Immature natural killer cell (primary cell): ENCODE measurements at places on chromosomes 1 and 21. TPM values are rescaled to one million over a fixed set of nuclear protein-coding genes. Genes with fewer than 3 reads are reported as not detected.

GRCh38 chr1:212561501-212561931, 47.0 kb upstream of the ATF3 start:
- DNase-seq = no peak
- H3K4me1 ChIP-seq = peaks cover 16% of the 10 kb centered on the region
- no peaks in the 10 kb centered on the region for H3K36me3 ChIP-seq
- no peak overlapping the region for H3K27ac ChIP-seq

The SLAMF9 gene
- not detected for polyA plus RNA-seq

The KRTAP13-2 gene
- not detected for polyA plus RNA-seq

The F13B gene
- polyA plus RNA-seq = not detected

DNA sequence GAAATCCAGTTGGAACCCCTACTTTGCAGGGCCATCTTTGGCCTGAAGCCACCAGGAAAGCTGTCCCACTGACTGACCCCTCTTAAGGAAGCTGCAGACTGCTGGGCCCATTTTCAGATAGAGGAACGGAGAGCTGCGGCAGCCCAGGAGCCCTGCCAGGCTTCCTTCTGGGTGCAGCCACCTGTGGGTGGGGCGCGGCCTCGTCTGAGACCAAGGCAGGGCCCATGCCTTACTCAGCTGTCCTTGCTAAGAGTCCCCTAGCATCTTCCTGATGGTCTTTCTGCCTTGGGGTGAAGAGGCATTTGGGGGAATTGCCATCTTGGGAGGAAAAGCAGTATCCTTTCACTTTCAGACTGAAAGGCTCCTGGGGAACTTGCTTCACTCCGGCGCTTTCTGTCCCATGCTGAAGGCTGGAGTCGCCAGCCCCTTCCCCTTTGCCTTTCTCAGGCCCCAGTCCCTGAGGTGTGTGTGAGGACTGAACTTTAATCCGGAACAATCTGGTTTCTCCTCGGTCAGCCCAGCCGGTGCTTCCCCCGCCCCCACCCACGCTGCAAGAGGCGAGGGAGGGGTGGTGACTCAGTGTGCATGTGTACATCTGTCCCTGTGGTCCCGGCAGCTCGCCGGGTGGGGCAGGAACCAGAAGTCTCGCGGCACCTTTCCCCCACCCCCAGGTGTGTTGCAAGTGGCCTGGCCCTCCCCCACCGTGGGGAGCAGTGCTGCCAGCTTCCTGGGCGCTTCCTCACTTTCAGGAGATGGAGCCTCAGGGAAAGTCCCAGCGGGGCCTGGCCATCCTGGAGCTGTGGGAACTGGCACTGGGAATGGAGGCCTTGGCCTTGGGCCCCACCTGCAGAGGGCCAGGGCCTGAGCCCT, 5.1 kb downstream of the ZC3H12A start:
- peak overlapping the region; percentile 99 for H3K27ac ChIP-seq
- peak; percentile 77 for DNase-seq
- H3K36me3 ChIP-seq = peaks cover 10% of the 10 kb centered on the region
- peak overlapping the region; percentile 98 for H3K4me3 ChIP-seq
- H3K4me1 ChIP-seq = peaks cover 71% of the 10 kb centered on the region

The ACOT11 gene
- not detected for polyA plus RNA-seq

The SHCBP1L gene
- not detected for polyA plus RNA-seq

The RHCE gene
- polyA plus RNA-seq = not detected

The CHRM3 gene
- polyA plus RNA-seq = not detected

DNA sequence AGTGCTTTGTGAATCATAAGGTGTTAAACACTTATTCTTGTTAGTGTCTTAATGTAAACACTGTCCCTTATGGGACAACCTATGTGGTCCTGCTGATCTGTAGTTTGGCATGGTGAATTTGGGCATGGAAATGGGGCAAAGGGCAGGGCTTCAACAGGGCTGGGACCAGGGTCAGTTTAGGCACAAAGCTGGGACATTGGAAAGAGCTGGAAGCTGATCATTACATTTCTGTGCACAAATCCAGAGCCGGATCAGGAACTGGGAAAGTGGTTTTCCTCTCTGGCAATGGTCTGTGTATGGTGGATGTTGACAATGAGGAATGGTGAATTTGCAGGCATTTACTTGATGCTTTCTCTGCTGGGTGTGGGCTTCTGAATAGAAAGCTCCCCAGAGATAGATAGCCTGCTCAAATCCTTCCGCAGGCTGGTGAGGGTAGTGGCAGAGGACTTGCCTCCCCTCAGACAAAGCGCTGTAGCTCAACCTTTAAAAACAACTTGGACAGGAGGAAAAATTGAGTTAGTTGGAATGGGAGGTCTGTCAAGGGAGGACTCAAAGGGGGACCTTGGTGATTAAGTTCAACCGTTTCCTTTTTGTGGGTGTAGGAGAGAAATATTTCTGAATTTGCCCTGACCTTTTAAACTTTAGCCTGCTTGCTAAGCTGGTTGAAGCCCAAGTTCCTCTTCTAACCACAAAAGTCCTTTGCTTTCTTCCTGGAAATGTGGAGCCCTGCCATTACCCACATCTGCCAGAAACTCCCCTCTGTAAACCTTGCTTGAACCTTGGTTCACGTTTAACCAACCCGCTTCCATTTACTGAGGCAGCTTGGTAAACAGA, 35.3 kb downstream of the HLX start:
- H3K4me1 ChIP-seq = no peaks in the 10 kb centered on the region
- H3K27ac ChIP-seq = no peak overlapping the region
- H3K4me3 ChIP-seq = no peak overlapping the region
- DNase-seq = no peak
- no peaks in the 10 kb centered on the region for H3K36me3 ChIP-seq
- no peaks in the 10 kb centered on the region for H3K27me3 ChIP-seq

The ERI3 gene
- polyA plus RNA-seq = 46.6 TPM

DNA sequence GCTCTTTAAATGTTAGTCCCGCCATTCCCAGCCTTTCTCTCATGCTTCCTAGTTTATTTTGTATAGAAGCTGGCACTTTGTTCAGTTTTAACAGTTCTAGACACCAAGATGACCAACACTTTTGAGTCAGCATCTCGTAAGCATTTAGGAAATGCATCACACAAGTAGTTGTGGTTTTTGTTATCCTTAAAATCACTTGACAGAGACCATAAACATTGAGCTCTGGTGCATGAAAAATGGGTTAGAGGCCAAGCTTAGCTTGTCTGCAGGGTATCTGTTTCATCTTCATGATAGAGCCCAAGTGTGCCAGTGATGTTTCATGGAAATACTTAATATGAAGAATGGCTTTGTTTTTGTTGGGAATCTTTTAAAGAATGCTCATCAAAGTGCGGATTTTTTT, 159.7 kb downstream of the DISP1 start:
- DNase-seq = no peak
- H3K4me3 ChIP-seq = no peak overlapping the region
- H3K27me3 ChIP-seq = peaks cover 2% of the 10 kb centered on the region
- no peak overlapping the region for H3K27ac ChIP-seq

DNA sequence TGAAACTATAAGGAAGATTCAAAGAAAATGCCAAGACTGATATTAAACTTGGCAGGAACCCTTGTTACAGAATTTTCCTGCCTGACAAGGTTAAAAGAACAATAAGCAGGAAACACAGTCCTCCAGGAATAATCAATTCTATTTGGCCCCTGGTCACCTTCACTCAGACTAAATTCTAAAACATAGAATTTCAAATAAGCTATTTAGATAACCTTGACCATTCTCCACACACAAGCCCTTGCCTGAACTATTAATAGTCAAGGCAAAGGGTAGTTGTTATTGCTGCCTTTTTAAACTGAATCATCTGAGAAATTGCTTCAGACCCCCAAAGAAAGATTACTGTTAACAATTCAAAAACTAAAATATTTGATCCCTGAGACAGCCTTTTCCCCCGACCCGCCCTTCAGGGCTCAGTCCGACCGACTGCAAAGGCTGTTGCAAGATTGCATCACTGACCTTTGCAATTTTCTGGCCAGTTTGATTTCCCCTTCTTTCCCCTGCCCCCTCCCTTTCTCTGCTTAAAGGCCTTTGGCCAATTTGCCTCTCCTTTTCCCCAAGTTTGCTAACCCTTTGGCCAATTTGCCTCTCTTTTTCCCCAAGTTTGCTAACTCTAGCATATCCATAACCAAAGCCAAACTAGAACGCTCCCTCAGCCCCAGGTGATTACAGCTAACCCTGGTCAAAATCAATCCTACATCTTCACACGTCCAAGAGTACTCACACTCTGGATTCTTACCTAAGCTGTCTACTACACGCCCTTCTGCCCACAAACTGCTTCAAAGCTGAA, 1.4 kb upstream of the G0S2 start:
- peaks cover 28% of the 10 kb centered on the region for H3K27me3 ChIP-seq
- H3K27ac ChIP-seq = no peak overlapping the region
- H3K36me3 ChIP-seq = no peaks in the 10 kb centered on the region
- H3K4me1 ChIP-seq = peaks cover 15% of the 10 kb centered on the region
- DNase-seq = no peak

DNA sequence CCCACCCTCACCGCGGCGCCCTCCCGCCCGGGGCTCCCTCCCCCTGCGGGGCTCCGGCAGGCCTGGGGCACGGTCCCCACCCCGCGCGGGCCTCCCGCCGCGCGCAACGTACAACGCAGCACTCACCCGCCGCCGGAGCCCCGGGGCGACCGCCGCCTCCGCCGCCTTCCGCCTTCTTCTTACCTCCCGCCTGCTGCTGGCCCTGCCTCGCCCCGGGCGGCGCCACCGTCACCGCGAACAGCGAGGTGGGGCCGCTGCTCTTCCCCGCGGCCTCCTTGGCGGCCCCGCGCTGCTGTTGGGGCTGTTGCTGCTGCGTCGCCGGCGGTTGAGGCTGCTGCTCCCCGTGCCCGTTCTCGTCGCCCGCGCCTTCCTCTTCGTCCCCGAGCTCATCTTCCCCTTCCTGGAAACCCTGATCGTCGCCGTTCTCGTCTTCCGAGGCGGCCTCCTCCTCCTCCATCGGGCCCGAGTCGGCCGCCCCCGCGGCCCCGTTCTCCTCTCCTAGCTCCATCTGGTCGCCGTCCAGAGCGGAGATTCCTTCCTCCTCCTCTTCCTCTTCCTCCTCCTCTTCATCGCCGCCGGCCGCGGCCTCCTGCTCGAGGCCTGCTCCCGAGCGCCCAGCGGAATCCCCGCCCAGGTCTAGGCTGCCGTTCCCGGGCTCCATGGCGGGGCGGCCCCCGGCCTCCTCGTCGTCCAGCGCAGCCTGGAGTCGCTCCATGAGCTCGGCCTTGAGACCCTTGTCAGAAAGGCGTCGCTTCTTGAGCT, 671 bp downstream of the HNRNPU start:
- peaks cover 67% of the 10 kb centered on the region for H3K4me1 ChIP-seq
- H3K27ac ChIP-seq = peak overlapping the region; percentile 95
- H3K27me3 ChIP-seq = peaks cover 30% of the 10 kb centered on the region
- peaks cover 19% of the 10 kb centered on the region for H3K36me3 ChIP-seq

DNA sequence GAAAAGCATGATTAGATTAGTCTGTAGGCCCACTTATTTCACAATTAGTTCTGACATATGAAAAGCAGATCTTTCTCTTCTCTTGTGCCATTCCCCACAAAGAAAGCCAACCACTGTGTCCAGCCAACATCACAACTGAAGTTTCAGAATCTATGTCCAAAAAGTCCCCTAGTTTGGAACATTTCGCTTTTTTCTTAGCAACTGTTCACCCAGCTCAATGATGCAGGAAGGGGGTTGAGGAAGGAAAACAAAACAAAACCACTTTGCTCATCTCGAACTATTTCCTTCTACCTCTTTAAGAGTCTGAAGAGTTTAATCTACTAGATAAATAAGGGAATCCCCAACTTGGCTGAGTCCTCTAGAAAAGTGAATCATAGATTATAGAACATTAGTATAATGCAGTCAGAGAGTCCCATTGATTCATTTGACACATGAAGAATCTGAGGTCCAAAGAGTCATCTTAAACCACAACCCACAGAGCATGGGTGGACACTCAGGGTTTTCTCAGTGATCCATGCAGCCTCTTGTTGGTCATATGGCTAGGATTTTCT, 159.3 kb upstream of the SGIP1 start:
- peak overlapping the region; percentile 82 for H3K27ac ChIP-seq
- no peaks in the 10 kb centered on the region for H3K27me3 ChIP-seq
- peak overlapping the region; percentile 38 for H3K4me3 ChIP-seq

DNA sequence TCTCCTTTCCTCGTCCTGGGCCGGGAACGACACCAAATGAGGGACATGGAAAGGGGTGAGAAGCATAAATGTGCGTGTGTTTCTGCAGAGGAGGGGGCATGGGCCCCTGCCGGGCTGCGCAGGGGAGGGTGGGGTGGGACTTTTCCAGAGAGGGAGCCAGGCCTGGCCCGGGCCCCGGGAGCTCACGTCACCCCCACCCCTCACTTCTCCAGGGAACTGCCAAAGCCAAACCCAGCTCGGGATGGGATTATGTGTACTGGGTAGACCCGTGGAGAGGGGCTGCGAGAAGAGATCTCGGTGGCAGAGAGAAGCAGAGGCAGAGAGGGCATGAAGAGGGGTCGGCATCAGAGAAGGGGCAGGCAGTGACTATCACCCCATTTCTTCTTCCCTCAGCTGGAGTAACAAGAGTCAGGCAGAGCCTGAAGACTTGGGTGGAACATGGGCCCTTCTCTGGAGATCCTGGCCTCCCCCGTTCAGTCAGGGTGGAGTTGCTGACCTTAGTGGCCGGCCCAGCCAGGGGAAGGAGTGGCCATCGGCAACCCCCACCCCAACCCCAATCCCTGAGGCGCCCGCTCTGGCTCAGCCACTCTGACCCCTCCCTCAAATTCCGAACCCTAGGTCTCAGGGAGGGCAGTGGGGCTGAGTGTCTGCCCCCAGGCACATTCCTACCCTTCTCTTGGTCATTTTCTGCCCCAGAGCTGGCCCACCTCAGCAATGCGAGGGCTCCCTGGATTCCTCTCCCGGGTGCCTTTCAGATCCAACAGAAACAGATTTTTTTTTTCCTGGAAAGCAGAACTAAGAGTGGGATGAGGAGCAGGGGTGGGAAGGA, 1.2 kb downstream of the ADAMTSL4 start:
- peaks cover 11% of the 10 kb centered on the region for H3K4me1 ChIP-seq
- DNase-seq = no peak
- H3K27ac ChIP-seq = no peak overlapping the region
- peaks cover 16% of the 10 kb centered on the region for H3K27me3 ChIP-seq

The WNT4 gene
- not detected for polyA plus RNA-seq

DNA sequence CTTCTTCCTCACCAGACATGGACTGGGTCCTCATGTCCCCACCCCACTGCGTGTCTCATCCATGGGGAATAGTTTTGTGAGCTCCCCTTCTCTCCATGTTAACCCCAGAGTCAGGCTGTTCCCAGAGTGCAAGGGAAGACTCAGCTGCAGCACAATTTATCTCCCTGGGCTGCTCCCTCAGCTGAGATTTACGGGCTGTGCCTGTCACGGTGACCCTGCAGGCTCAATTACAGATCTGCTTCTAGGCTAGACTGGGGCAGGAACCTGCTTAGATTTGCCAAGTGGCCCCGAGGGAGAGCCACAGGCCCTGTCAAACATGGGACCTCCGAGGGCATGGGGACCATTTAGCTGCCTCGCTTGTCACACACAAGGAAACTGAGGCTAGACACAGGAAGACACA, 37.8 kb downstream of the CDCP2 start:
- no peak overlapping the region for H3K4me3 ChIP-seq
- no peaks in the 10 kb centered on the region for H3K4me1 ChIP-seq
- no peak for DNase-seq
- no peaks in the 10 kb centered on the region for H3K36me3 ChIP-seq

- no peaks in the 10 kb centered on the region for H3K27me3 ChIP-seq
- DNase-seq = no peak
- no peaks in the 10 kb centered on the region for H3K4me1 ChIP-seq
- H3K36me3 ChIP-seq = no peaks in the 10 kb centered on the region
These were observed 260.8 kb downstream of the GPATCH2 start for GRCh38 chr1:217369996-217370551.

- no peak overlapping the region for H3K4me3 ChIP-seq
- no peak for DNase-seq
- H3K4me1 ChIP-seq = no peaks in the 10 kb centered on the region
- H3K27me3 ChIP-seq = no peaks in the 10 kb centered on the region
These were observed 50.7 kb upstream of the LGALS8 start for GRCh38 chr1:236472850-236473788.

The SYCP1 gene
- polyA plus RNA-seq = not detected
